Stimulated activated naive CD8-positive, alpha-beta T cell treated with anti-CD3 and anti-CD28 coated beads, Interleukin-15, Interleukin-2, amounts not matched to agents 100 U/mL and 50 U/mL, for 24 hours (primary cell): ENCODE measurements at places on chromosomes 12 and 14.

DNA sequence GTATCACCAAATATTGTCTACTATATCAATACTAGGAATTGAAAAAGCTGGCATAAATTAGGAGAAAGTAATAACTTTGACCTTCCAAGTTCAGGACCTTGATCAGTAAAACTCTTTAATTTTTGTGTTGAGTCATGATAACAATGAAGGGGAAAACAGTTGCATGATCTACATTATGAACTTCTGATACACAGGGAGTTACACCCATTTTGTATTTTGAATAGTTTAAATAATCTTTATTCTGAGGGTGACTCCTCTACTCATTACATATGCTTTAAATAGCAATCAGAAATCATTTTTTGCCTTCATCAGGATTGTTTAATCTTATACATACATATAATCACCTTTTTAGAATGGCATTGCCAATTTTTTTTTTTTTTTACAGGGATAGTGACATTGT, 492.5 kb downstream of the NAV3 start:
- DNase-seq: no peak

- no peak for DNase-seq
Observed at GRCh38 chr14:32682214-32682613, 256.5 kb upstream of the NPAS3 start.

GRCh38 chr14:91116913-91117588, 3.2 kb downstream of the DGLUCY start:
- DNase-seq: peak; percentile 34

DNA sequence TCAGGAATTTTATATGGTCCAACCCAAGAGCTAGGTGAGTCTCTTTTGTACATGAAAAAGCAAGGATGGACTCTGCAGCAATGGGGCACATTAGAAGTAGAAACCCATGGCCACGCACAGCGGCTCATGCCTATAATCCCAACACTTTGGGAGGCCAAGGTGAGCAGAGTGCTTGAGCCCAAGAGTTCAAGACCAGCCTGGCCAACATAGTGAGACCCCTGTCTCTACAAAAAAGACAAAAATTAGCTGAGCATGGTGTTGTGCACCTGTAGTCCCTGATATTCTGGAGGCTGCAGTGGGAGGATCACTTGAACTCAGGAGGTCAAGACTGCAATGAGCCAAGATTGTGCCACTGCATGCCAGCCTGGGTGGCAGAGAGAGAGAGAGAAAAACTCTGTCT, 128.7 kb upstream of the PLEKHA5 start:
- DNase-seq: no peak

GRCh38 chr12:125229878-125230530, 164.8 kb downstream of the AACS start:
- no peak for DNase-seq

- no peak for DNase-seq
Observed at GRCh38 chr14:84323450-84323849, 1206.5 kb upstream of the FLRT2 start.

- DNase-seq: no peak
Observed at GRCh38 chr14:83071888-83072501, 1538.3 kb upstream of the SEL1L start.

GRCh38 chr12:124777399-124778372, 86.0 kb downstream of the SCARB1 start:
- no peak for DNase-seq

DNA sequence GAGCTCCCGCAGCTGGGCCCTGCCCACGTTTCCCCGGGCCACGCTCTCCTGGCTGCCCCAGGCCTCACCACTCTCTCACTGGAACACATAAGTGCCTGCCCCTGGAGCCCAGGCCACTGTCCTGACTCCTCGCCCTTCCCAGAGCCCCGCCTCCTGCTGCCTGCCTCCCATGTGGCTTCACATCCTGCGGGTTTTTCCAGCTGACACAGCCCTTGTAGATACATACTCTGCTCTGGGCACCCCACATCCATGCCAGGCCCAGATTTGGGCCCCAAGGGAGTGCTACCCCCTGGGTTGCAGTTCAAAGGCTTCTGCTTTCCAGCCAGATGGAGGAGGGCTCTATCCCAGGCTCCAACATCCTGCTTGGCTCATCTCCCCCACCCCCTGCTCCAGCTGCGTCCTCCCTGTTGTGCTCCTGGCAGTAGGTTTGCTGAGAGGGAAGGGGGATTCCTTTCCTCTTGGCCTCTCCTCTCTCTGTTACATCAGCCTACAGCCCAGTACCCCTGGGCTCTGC, 60.1 kb downstream of the TSPAN9 start:
- DNase-seq: no peak

GRCh38 chr12:100651694-100652093, 78.2 kb downstream of the GAS2L3 start:
- no peak for DNase-seq

GRCh38 chr14:100834082-100834793, 8.3 kb downstream of the MEG3 start:
- DNase-seq: no peak

DNA sequence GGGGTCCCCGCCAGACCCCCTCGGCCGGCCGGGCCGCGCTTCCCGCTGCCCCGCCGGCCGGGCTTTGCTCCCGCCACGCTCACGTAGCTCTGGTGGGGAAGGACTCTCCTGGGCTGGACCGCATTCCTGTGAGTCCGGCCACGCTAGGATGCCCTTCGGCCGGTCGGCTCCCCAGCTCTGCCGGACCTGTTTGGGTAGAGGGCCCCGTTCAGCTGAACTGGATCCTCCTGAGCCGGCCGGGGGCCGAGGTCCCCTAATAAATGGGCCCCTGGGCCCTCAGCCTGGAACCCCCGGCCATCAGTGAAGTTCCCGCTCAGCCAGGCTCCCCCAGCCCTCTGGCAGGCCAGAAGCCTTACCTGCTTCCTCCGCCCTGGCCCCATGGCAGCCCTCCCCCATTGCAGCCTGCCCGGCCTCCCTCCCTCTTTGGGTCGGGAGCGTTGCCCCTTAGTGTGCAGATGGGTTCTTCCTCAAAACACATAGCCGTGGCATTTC, 593 bp downstream of the UNC119B start:
- DNase-seq: peak; percentile 52
